ENCODE measurements at places on chromosomes 6 and 20.

- DNase-seq, result no peak
These were observed 37.3 kb upstream of the PLCG1 start for GRCh38 chr20:41100001-41100480.

DNA sequence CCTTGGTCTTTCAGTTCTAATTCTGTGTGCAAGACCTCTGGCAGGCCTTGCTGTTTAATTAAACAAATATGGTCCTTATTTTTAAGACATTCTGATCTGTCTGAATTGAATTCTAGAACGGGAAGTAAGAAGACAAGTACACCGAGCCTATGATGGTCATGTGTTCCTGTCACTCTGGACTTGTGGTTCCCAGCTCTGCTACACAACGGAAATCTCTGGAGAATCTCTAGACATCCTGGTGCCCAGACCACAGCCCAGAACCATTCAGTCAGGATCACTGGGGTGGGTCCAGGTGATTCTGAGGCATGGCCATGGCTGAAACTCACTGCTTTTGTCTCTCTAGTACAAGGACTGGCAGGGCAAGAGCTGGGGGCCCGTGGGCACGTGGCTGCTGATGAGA, 15.9 kb upstream of the KCNK16 start:
- no peak for DNase-seq

DNA sequence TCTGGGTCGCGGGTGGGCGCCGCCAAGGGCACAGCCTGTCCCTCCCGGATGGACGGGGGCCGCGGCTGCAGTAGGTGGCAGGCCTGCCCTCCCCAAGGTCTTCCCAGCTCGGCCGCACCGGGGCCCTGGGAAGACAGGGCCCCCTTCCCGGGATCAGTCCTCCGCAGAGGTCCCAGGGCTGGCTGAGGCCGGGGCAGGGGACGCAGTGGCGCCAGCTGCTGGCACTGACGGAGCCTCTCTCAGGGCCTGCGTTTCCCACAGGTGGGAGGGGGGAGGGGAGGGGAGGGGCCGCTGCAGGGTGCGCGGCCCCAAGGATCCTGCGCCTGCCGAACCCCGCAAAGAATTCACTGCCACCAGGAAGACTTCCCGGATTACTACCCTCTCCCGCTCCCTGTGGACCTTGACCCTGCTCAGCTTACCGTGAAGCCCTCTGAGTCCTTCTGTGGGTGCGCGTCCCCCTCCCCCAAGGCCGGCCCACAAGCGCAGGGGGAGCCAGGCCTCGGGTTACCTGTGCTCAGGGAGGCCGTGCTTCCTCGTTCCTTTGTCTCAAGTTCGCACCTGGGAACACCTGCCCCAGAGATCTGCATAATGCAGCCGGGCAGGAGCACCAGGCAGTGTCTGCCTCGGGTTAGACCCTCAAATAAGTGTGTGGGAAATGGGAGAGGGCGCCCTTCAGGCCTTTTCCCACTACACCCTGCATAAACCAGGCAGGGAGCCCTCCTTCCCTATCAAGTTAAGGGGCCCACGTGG, 5.1 kb downstream of the LZTS3 start:
- no peak for DNase-seq

DNA sequence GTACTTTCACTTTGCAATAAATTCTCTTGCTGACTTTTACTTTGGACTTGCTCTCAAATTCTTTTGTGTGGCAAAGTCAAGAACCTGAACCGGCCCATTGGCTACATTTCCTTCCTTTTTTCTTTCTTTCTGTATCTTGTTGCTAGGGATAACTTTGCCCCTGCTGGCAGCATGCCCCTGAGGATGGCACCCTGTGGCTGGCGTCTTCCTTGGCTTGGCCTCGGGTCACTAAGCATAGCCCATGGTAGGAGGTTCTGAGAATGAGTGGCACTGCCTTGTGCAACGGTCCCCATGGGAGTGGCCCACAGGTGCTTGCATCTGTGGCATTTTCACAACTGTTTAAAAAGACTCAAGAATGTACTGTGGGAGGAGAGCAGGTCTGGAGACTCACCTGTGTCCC, 14.0 kb upstream of the HLA-F start:
- no peak for DNase-seq

DNA sequence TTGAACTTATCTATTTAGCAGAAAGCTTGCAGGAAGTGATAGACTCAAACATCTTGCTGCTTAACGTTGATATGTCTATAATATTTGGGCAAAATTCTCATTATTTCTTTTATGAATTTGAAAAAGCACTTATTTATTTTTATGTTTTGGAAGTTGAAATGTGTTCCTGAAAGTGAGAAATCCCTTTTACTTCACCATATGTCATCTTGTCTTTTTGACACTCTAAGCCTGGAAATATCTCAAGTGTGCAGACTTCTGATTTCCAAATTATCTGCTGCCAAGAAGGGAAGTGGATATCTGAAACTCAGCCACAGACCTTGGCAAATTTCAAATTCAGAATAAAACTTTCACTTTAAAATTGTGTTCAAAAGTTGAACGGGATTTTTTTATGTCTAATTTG, 368.7 kb upstream of the MANEA start:
- DNase-seq, result no peak

GRCh38 chr6:12546410-12547002, 170.1 kb upstream of the PHACTR1 start:
- no peak for DNase-seq

DNA sequence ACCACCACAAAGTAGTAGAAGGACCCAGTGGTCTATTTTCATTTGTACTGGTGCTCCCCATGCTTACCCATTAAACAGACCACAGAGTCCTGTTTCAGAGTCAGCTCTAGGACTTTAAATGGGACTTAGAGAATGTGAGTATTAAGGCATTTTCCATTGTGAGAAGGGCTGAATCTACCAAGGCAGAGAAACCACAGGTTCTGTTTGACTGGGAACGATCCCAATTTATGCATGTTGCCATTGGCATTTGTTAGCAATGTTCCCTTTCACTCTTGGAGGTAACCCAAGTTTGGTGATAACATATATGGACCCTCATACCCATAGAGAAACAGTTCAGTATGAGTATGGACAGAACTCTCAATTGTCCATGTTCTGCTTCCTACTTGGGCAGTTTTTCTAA, 672.8 kb downstream of the KIF16B start:
- no peak for DNase-seq

DNA sequence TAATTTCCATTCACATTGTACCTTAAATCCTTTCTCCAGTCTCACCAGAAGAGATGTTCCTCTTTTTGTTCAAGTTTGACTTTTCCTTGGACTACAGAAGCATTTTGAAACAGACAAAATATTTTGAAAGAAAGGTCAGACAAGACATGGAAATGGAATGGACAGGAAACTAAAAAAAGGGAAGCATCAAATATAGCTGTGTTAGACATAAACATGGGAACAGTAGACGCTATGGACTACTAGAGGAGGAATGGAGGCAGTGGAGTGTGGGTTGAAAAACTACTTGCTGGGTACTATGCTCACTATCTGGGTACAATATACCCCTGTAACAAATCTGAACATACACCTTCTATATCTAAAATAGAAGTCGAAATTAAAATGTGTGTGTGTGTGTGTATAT, 4.1 kb upstream of the FAM135A start:
- DNase-seq, result no peak

GRCh38 chr20:48154040-48154765, 368.9 kb upstream of the SULF2 start:
- DNase-seq, result no peak

Measured in stimulated activated CD8-positive, alpha-beta memory T cell treated with anti-CD3 and anti-CD28 coated beads, Interleukin-4, amount 100 ng/mL, for 1 hour (primary cell).